ENCODE measurements at places on chromosomes 2 and 18.
A peak's percentile ranks its signal among the peaks of the same experiment; 100 is the strongest.

DNA sequence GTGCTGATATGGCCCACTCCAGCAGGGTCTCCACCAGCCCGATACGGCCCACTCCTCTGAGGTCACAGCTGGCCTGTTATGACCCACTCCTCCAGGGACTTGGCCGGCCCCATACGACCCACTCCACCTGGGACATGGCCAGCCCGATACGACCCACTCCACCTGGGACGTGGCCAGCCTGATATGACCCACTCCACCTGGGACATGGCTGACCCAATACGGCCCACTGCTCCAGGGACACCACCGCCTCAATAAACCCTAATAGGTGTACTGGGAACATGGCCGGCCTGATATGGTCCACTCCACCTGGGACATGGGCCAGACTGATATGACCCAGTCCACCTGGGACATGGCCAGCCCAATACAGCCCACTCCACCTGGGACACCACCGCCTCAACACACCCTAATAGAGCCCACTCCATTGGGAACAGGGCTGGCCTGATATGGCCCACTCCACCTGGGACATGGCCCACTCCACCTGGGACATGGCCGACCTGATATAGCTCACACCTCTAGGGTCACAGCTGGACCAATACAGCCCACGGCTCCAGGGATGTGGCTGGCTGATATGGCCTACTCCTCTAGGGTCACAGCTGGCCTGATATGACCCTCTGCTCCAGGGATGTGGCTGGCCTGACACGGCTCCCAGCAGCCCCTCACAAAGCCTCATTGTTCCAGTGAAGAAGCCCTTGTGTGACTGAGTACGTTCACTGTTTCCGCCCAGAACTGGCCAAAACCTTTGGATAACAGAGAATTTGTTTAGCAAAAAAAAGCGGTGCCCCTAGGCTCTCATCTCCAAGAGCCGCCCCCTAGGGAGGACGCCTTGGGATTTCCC is 245.6 kb downstream of the HDAC4 start:
- DNase-seq = no peak

DNA sequence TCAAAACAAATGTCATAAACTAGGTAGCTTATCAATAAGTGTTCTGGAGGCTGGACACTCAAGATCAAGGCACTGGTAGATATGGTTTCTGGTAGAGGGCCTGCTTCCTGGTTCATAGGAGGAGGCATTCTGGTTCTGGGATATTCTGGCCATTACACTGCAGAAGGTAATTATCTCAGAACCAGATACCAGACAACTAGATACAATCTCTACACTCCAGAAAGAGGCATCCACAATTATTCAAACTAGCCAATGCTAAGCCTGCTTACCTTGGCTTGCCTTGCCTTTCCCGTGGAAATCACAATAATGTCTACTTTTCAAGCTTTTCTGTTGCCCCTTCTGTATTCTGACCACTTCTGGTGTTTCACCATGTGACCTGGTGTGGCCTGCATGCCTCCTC is 785.2 kb upstream of the GYPC start:
- no peak for DNase-seq

DNA sequence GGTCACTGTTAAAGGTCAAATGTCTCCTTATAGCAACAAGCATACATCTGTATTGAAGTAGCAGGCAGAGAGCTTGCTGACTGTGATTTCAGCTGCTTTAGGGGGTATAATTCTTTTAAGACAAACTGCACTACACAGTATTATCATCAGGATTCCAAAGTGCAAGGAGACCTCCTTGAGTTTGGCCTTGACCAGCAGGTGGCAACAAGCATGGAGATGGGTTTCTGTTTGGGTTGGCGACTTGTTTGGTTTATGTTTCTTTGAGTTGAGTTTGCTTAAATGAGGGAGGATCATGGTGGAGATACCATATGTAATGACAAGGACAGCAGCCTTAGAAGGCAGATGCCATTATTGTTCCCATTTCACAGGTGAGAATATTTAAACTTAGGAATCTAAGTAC is 681.0 kb upstream of the ID2 start:
- no peak for DNase-seq

- peak; percentile 60 for DNase-seq
These were observed 17.3 kb upstream of the CNDP2 start for GRCh38 chr18:74478880-74479279.

- DNase-seq = no peak
These were observed 22.7 kb downstream of the MPPE1 start for GRCh38 chr18:11885278-11885947.

DNA sequence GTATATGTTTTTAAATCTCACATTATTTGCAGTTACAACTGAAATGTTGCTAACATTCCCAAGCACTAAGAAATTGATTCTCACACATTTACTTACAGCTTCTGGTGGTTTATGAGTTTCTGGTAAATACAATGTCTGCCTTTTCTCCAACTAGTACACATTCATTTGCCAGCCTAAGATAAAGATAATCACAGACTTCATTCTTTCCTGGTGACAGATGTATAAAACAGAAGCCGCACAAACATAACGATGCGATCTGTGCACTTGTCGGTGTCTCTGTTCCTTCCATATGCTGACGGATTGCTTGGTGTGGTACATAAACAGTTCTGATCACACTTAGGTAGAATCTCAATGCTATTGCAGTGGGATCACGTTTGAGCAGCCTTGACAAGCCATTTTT is 100.4 kb upstream of the DDX18 start:
- no peak for DNase-seq

DNA sequence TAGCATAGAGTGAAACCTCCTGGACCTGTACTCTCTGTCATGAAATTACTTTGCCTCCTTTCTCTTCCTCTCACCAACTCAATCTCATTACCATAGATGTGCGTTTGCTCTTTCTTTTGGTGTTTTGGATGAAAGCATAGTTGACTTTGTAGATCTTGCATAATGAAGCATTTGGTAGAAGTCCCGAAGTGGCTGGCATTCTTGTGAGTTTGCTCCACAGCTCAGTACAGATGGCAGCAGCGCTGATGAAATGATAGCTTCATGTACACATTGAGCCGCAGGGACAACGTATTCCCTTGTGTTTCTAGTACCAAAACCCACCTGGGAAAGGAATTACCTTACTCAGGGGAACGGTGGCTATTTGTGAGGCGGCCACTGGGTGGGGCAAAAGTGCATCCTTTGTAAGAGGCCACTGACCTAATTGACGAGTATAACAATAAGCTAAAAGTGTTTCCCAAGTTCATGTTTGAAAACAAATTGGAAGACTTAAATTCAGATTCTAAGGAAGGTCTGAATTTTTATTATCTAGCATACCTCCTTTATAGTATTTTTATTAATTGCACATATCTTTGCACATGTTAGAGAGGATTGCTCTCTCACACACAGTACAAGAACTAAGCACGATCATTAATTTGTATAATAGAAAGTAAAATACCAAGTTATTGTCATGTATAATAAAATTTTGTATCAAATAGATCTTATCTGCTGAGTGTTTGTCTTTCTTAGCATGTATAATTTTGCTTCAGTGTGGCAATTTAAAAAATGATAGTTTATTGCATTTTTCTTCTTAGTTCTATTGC is 25.4 kb upstream of the CDH7 start:
- DNase-seq = no peak

DNA sequence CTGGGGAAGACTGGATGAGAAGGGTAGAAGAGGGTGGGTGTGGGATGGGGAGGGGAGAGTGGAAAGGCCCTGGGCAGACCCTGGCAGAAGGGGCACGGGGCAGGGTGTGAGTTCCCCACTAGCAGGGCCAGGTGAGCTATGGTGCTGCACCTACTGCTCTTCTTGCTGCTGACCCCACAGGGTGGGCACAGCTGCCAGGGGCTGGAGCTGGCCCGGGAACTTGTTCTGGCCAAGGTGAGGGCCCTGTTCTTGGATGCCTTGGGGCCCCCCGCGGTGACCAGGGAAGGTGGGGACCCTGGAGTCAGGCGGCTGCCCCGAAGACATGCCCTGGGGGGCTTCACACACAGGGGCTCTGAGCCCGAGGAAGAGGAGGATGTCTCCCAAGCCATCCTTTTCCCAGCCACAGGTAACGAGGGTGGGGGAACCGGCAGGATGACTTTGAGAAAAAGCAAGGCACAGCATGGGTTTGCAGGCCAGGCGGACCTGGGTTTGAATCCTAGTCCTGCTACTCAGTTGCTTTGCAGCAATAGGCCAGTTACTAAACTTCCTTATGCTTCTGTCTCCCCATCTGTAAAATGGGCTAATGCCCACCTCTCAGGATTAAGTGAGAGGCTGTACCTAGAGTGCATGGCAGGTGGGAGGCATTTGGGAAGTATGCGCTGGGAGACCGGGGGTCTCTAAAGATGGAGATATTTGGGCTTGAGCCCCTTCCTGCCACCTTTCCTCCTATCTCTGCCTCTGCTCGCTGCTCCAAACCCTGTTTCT is at the start of gene INHA:
Gene INHA, plus strand, starts transcription at position 74 of the 765 bp plus-strand sequence. Its CDS starts 65 bp downstream, at position 139.
- DNase-seq = no peak
